Common myeloid progenitor, CD34-positive (primary cell): ENCODE measurements at places on chromosomes 13 and 19.

- no peak for DNase-seq
Measured at GRCh38 chr13:74061926-74062595, 72.1 kb downstream of the KLF12 start.

- DNase-seq: no peak
Measured at GRCh38 chr19:33086955-33087354, 6.0 kb downstream of the GPATCH1 start.

GRCh38 chr13:68030152-68030809 is 800.1 kb upstream of the PCDH9 start:
- no peak for DNase-seq

GRCh38 chr19:47106821-47107201 is 6.8 kb downstream of the ZC3H4 start:
- DNase-seq: no peak

- DNase-seq: no peak
Measured at GRCh38 chr13:42638886-42639285, 64.9 kb downstream of the TNFSF11 start.

DNA sequence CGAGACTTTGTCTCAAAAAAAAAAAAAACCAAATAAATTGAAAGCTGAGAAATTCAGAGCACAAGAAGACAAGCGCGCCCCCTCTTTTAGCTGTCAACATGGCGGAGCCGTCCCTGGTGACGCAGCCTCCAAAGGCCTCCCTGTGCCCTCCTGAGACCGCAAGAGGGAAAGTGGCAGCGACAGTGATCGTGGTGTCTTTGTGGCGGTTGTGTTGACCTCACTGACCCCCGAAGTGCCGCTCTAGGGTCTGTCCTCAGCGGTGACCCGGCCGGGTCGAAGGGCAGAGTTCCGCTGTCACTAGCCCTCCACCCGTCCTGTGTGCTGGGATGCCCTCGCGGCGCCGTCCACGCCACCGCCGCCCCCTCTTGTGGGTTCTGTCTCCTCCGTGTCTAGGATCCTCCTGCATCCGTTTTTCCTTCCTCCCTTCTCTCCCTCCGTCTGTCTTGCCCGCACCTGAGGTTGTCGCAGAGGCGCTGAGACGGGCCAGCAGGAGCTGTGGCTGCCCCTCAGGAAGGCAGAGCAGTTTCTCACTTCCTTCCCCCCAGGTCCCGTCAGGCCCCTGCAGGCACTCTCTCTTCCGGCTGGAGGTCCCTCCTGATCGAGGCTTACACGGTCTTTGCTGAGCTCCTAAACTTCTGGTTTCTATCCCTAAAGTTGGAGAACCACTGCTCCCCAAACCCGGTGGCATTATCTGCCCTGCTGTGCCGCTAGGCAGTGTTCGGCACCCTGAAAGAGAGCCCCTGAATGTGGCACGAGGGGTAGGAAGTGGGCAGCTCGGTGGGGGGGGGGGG is 7.2 kb downstream of the UHRF1 start:
- DNase-seq: peak; percentile 56

- DNase-seq: peak; percentile 22
Measured at GRCh38 chr19:50870417-50871089, 2.7 kb upstream of the KLK2 start.

GRCh38 chr19:50005428-50005827 is 19.7 kb downstream of the VRK3 start:
- DNase-seq: no peak

GRCh38 chr13:25330541-25330940 is 29.1 kb downstream of the NUP58 start:
- no peak for DNase-seq

DNA sequence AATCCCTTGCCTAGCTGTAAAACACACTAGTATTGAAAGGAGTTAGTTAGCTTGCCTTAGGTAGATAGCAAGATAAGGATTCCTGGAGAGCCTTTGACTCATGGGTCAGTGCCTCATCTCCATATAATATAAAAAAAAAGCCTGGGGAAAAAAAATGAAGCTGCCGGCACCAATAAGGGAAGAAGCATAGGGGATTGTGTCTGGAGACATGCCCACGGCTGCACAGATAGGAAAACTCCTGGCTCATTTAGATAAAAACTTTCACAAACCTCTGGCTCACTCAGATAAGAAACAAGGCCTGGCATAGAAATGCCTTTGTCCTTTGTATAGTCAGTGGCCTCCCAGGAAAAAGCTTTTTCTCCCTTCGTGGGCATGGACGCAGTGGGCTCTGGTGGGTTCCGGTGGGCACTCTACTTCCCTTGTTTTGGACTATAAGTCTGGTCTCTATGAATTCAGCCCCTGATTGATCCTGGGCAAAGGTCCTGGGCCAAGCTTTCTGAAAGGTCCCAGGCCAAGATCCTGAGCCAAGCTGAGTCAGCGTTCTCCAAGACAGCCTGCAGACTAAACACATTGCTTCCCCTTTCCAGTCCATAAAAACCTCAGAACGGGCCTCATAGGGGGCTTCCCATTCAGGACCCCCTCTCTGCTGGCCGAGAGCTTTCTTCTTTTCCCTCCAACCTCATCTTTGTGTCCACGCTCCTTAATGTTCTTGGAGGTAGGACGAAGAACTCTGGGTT is 4.9 kb upstream of the OR7A17 start:
- peak; percentile 92 for DNase-seq

DNA sequence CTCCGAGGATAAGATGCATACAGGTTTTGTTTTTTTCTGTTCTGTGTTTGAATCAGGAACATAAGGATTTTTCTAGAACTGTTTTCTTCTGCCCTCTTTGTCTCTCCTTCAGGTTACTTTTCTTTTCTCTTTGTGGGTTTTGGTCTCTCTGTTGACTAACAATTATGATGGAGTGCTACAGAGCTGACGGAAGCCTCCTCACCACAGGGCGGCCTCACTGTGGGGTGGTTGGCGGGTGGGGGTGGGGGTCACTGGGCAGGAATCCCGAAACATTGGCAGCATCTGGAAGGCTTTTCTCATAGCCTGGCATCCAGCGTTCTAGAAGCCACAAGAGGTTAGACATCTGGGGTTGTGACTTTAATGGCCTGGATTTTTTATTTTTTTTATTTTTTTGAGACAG is 12.0 kb upstream of the MATK start:
- peak; percentile 58 for DNase-seq

- no peak for DNase-seq
Measured at GRCh38 chr13:95503662-95504061, 48.9 kb upstream of the CLDN10 start.

GRCh38 chr13:111913761-111914140 is 153.2 kb upstream of the SOX1 start:
- no peak for DNase-seq

GRCh38 chr19:41363371-41363752 is 587 bp downstream of the B9D2 start:
- DNase-seq: no peak

DNA sequence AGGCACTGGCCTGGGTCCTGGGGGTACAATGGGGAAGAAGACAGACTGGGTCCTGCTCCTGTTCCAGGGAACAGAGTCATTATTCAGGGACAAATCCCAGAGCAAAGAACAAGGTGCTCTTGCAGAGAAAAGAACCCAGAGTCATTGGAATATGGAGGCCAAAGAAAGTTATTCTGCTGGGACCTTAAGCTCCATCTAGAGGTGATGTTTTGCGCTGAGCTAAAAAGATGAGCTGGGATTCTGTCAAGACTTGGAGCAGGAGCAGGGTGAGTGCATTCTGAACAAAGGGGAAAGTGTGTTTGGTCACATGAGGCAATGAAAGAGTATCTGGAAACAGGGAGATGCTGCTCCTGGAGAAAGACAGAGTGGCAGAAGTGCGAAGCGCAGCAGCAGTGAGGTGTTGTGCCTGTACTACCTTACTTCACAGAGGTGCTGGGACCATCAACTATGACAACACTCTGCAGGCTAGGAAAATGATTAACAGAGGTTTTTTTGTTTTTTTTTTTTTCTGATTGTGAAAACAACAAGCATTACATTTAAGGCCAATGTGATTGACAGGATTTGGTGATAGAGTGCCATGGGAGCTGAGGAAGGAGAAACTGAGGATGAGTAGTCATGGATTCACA is 95.3 kb upstream of the TNFSF11 start:
- DNase-seq: no peak

DNA sequence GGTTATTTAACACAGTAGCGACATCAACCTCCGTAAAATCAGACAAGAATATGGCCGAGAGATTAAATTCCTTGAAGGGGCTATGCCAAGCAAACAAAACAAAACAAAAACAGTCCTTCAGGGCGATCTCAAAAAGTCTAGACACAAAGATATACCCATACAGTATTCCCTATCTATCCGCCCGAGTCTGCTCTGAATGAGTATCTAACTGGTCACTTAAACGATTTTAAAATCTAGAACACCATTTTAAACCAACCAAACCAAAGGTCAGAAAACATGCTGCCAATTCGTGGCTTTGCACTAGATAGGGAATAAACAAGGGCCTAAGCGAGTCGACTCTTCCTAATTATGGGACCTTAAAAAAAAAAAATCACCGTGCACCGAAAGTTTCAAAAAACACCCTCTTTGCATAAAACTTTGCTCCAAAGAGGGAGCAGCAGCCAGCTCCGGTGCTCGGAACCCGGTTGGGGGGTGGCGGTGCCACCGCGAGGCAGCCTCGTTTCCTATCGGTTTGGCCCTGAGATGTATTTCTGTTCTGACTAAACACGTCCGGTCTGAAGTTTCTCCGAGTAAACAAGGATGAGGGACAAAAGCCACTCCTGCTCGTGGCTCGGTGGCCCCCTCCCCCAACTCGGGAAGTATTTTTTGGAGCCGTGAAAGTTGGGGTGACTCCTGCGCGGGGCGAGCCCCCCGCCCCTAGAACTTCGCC is 1.8 kb downstream of the HMGB1 start:
- peak; percentile 87 for DNase-seq

GRCh38 chr13:59447031-59447430 is 716.7 kb downstream of the DIAPH3 start:
- no peak for DNase-seq

DNA sequence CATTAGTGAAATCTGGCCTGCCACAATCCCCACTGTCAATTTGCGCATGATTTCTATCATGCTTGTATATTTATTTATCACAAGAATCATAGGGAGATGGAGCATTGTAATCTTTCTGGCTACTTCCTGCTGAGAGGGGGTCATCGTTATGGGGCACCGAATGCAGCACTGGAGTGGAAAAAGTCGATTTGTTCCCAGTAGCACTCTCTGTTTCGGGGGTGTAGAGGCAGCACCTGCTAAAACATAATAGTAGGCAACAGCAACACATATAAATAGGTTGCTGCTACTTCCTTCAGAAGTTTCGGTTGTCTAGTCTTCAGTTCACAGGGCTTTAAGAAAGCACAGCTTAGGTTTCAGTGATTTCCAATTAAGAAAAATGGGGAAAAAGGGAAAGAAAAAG is 23.4 kb upstream of the CEACAM21 start:
- DNase-seq: no peak

GRCh38 chr19:46068345-46069258 is 27.8 kb upstream of the IGFL4 start:
- DNase-seq: peak; percentile 74

DNA sequence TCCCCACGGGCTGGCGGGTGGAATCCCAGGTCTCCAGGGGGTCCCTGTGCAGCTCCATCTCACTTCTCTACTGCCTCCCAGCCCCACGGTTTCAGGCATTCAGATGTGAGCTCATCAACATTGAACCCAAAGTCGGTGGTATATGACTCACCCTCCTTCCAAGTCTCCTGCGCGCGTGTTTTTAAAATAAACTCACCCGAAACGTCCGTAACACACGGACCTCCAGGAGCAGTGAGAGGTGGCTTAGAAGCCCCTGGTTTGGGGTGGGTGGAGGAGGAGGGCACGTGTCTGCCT is 14.0 kb upstream of the CRTC1 start:
- no peak for DNase-seq

DNA sequence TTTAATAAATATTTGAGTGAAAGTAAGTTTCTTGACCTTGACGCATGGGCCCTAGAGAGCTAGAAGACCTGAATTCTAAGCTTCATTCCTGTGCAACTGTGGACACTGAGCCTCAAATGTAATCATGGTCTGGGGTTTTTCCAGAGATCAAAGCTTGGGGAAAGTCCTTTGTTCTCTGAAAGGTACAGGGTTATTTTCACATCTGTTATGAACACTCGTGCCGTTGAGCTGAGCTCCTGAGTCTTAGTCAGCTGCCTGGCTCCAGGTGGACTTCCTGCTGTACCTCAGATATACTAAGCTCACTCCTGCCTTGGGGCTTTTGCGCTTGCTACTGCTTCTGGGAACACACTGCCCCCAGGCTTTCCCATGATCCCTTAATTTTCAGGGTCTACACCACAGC is 7.5 kb upstream of the ZBTB32 start:
- no peak for DNase-seq

- no peak for DNase-seq
Measured at GRCh38 chr19:2142173-2142829, 9.1 kb downstream of the AP3D1 start.
